Thoracic aorta (tissue), 2 donors: ENCODE measurements at places on chromosomes 5 and 9.

DNA sequence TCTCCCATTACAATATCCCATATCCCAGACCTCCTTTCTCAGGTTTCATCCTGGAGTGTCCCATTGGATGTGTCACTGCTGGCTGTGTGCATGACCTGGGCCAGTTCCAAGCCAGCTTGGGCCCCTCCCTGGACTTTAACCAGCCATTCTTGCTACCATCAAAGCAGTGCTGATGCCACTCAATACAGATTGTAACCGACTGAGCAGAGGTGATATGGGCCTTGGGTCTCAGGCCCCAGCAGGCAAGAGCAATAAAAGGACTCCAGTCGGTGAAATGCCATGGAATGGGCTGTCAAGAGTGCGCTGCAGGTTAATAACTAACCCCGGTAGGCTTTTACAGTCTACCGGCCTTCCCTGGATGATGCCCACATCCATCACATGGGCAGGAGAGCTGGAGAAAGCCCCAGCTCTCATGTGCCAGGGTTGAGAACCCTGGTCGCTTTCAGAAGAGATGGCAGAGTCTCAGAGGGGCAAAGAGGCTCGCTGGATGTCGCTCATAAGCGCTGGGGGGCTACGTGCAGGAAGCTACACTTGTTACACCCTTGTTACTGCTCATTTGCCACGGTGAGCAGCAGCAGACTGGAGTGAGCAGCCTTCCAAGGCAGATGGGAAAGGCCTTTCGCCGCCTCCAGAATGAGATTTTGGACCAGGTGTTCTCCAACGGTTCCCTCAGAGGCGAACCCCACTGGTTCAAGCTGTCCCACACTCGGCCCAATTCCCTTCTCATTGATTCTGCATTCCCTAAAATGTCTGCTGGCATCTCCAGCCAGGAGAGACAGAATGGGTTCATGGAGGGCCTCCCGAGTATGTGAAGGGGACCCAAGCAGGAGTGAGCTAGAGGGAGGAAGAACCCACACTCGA is 13.2 kb downstream of the EPB41L4B start:
- no peaks in the 10 kb centered on the region for H3K36me3 ChIP-seq
- no peaks in the 10 kb centered on the region for H3K27me3 ChIP-seq
- DNase-seq, result no peak
- H3K4me3 ChIP-seq, result no peak overlapping the region

DNA sequence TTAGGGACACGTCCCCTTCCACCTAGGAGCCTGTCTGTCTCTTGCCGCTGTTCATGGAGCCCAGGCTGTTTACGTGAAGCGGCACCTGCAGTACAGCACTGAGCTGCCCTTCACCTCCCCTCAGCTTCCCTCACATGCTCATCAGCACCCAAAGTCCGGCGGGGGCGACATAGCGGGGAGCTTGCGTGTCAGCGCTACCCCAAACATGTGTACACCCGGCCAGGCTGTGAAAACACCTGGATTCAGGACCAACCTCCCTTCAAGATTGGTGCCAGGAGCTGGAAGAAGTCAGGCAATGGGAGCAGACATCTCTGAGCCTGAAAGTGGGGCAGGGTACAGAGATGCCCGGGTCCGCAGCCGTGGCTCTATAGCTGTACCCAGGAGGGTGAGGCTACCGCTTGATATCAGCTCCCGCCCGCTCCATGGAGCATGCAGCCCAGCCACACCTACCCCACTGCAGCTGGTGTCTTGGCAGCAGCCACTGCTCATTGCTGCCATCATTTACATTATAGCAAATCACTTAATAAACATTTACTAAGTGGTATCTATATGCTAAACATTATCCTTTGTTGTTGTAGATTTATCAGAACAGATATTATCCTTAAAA is 712.1 kb downstream of the CDH9 start:
- no peak overlapping the region for H3K4me3 ChIP-seq
- no peaks in the 10 kb centered on the region for H3K27me3 ChIP-seq
- no peak overlapping the region for H3K27ac ChIP-seq
- no peaks in the 10 kb centered on the region for H3K4me1 ChIP-seq
- H3K36me3 ChIP-seq, result no peaks in the 10 kb centered on the region

DNA sequence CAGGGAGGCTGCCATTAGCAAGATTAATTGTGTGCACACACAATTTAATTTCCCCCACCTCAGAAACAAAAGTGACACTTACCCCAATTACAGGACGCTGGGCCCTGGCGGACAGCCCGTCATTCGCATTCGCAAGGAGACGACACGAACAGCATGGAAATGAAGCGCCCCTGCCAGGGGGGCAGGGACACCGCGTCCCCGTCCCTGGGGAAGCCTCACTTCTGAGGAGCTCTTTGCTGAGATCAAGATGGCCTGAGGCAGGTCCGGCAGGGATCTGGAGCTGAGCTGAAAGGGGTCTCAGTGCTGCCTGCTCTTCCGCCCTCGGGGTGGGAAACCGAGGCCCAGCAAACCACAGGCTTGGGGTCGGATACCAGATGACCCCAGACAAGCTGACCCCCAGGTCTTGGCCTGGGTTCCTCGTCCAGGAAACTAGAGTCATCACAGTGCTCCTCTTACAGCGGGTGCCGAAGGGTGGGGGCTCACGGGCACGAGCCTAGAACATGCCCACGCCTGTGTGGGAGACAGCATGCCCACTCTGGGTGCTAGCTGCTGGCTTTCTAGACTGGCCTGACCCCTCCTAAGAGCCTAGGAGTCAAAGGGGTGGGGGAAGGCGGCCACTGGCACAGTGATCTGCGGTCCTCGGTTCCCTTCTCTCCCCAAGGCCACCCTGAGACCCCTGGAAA is 103.2 kb downstream of the VAV2 start:
- DNase-seq, result no peak
- H3K27ac ChIP-seq, result no peak overlapping the region
- no peaks in the 10 kb centered on the region for H3K27me3 ChIP-seq

- DNase-seq, result no peak
- H3K4me1 ChIP-seq, result no peaks in the 10 kb centered on the region
- H3K36me3 ChIP-seq, result no peaks in the 10 kb centered on the region
- H3K27ac ChIP-seq, result no peak overlapping the region
- no peak overlapping the region for H3K4me3 ChIP-seq
These were observed 191.6 kb upstream of the CTNND2 start for GRCh38 chr5:12095808-12096281.

GRCh38 chr5:169052207-169052606 is 248.7 kb downstream of the SLIT3 start:
- no peak overlapping the region for H3K4me3 ChIP-seq
- DNase-seq, result no peak
- peaks cover 15% of the 10 kb centered on the region for H3K4me1 ChIP-seq
- no peaks in the 10 kb centered on the region for H3K36me3 ChIP-seq
- no peaks in the 10 kb centered on the region for H3K27me3 ChIP-seq
- H3K27ac ChIP-seq, result no peak overlapping the region

- peak; percentile 13 for DNase-seq
- H3K4me3 ChIP-seq, result no peak overlapping the region
These were observed 77.6 kb upstream of the SEMA6A start for GRCh38 chr5:116652196-116652729.

DNA sequence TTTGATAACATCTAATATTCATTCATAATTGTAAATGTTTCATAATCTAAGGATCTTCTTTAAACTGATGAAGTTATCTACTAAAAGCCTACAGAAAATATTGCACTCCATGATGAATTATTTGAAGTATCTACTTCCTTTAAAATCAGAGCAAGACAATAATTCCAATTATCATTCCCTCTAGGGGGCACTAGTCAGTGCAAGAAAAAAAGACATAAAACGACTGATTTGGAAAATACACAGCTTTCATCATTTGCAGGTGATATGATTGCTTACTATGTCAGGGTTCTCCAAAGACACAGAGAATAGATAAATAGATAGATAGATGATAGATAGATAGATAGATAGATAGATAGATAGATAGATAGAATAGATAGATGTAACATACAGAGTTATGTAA is 13.5 kb upstream of the GRM6 start:
- H3K4me3 ChIP-seq, result no peak overlapping the region
- H3K27ac ChIP-seq, result no peak overlapping the region
- DNase-seq, result no peak
- no peaks in the 10 kb centered on the region for H3K27me3 ChIP-seq
- no peaks in the 10 kb centered on the region for H3K36me3 ChIP-seq

- H3K4me3 ChIP-seq, result no peak overlapping the region
- H3K36me3 ChIP-seq, result no peaks in the 10 kb centered on the region
- no peaks in the 10 kb centered on the region for H3K4me1 ChIP-seq
- H3K27ac ChIP-seq, result no peak overlapping the region
- DNase-seq, result no peak
- H3K27me3 ChIP-seq, result no peaks in the 10 kb centered on the region
These were observed 190.1 kb downstream of the GADD45G start for GRCh38 chr9:89794918-89795317.

DNA sequence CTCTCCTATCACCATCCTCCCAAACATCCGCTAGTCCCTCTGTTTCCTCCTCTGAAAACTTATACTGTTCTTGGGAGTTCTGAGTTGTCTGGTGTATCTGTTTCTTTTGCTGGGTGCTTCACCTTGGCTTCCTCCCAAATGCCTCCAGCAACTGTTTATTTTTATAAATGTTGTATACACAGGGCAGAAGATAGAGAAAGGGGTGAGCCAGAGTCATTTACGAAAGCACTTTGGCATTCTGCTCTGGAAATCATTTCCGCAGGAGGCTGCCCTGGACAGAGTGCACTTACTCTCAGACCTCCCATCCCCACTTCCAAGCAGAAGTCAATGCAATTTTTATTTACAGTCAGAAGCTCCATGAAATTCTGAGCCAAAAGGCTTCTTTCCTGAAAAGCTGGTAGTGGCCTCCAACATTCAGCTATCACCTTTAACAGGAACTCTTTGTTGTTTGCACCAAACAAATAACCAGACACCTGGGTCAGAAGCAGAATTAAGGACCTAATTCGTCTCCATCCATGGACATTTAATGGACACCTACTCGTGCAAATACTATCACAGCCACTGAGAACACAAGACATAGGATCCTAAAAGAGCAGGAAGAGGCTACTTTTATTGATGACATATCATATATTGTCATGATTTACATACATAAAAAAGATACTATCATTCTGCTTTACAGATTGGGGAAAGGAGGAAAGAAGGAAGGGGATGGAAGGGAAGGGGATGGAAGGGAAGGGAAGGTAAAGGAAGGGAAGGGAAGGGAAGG is 229.5 kb upstream of the PAPPA start:
- no peaks in the 10 kb centered on the region for H3K27me3 ChIP-seq
- H3K4me3 ChIP-seq, result no peak overlapping the region
- DNase-seq, result no peak
- H3K36me3 ChIP-seq, result no peaks in the 10 kb centered on the region
- H3K27ac ChIP-seq, result no peak overlapping the region

DNA sequence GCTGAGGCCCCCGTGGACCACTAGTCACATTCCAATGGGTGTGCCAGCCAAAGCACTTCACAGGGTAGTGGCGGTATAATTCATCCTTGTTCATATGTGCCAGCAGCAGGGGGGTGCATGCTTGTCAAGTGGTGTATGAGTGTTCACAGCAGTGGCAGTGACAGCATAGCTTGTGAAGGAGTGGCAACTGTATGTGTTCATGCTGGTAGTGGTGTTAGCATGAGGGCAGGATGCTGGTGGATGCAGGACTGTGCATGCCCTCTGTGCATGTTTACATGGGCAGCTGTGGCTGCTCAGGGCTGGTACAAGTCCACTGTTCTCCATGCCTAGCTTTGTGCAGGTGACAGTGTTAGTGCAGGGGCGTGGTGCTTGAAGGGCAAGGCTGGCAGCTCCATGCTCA is 253.4 kb upstream of the DMAC1 start:
- no peak overlapping the region for H3K27ac ChIP-seq
- H3K27me3 ChIP-seq, result no peaks in the 10 kb centered on the region
- H3K4me3 ChIP-seq, result no peak overlapping the region
- no peak for DNase-seq
- no peaks in the 10 kb centered on the region for H3K36me3 ChIP-seq
- H3K4me1 ChIP-seq, result no peaks in the 10 kb centered on the region

DNA sequence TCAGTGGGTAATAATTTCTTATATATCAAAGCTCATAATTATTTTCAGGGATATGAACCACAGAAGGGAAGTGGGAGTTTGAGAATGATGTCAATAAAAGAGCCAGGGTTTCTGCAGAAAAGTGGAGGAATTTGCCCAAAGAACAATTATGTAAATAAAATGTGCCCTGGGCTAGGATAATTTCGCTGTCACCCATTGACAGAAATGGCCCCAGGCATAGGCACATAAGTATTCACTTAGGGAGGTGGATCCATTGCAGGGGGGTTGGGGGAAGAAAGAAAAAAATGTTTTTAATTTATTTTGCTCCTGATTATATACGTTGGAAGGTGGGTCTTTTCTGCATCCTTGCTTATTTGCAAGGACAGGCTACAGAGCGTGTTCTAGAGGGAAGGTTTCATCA is 135.1 kb upstream of the IRX2 start:
- H3K27me3 ChIP-seq, result no peaks in the 10 kb centered on the region
- no peak overlapping the region for H3K27ac ChIP-seq
- H3K4me3 ChIP-seq, result no peak overlapping the region

DNA sequence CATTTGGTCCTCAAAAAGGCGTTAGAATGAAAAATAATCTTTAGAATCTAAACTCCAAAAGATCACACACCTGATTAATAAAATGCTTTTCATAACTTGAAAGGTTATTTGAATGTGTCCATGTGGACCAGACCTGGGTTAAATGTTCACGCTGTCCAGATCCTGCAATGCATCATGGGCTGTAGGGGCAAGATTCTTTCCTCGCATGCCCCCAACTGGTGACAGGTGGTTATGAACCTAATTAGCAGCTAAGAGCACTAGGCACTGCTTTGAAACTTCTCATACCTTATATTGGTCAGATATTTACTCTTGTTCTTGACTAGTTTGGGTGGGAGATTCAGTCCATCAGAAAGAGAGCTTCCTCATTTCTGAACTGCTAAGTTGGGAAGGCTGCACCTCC is 19.3 kb upstream of the PIP5K1B start:
- no peak overlapping the region for H3K27ac ChIP-seq
- DNase-seq, result no peak
- H3K36me3 ChIP-seq, result no peaks in the 10 kb centered on the region
- peaks cover 17% of the 10 kb centered on the region for H3K4me1 ChIP-seq
- H3K27me3 ChIP-seq, result no peaks in the 10 kb centered on the region

- no peaks in the 10 kb centered on the region for H3K4me1 ChIP-seq
- no peaks in the 10 kb centered on the region for H3K27me3 ChIP-seq
- no peak overlapping the region for H3K27ac ChIP-seq
- no peaks in the 10 kb centered on the region for H3K36me3 ChIP-seq
- no peak overlapping the region for H3K4me3 ChIP-seq
These were observed 136.4 kb upstream of the PCSK5 start for GRCh38 chr9:75754080-75754479.

GRCh38 chr5:16178745-16179372 is 732 bp downstream of the MARCHF11 start:
- H3K4me1 ChIP-seq, result no peaks in the 10 kb centered on the region
- H3K4me3 ChIP-seq, result no peak overlapping the region
- no peaks in the 10 kb centered on the region for H3K27me3 ChIP-seq
- no peaks in the 10 kb centered on the region for H3K36me3 ChIP-seq
- H3K27ac ChIP-seq, result no peak overlapping the region
- no peak for DNase-seq

GRCh38 chr5:11248966-11249365 is 487.9 kb upstream of the DAP start:
- H3K4me3 ChIP-seq, result no peak overlapping the region
- no peaks in the 10 kb centered on the region for H3K36me3 ChIP-seq
- no peak overlapping the region for H3K27ac ChIP-seq
